ENCODE measurements at places on chromosomes 7 and 10.

GRCh38 chr7:121282129-121282528 lies 46.7 kb upstream of the WNT16 start:
- H3K27ac ChIP-seq = no peak overlapping the region
- DNase-seq = no peak
- H3K4me3 ChIP-seq = no peak overlapping the region
- no peaks in the 10 kb centered on the region for H3K4me1 ChIP-seq

- H3K27ac ChIP-seq = no peak overlapping the region
- H3K4me3 ChIP-seq = no peak overlapping the region
- H3K27me3 ChIP-seq = no peaks in the 10 kb centered on the region
- no peaks in the 10 kb centered on the region for H3K36me3 ChIP-seq
Measured at GRCh38 chr7:147013825-147014224, 897.2 kb downstream of the CNTNAP2 start.

DNA sequence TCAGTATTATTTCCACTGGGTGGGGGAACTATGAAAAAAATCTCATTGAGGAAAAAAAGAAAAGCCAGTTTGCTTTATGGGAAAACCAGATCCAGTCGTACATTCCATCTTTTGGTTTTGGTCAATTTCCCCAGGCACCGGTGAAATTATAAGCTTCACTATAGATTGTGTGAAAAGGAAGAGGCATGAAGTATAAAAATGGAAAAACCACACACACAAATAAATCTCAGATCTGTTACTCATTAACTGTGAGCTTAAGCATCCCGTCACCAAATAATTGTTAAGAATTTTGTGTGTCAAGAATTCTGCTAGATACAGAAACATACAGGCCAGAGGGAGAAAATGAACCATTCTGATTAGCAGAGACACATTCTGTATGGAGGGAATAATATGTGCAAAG lies 405.5 kb upstream of the CELF2 start:
- H3K36me3 ChIP-seq = peaks cover 3% of the 10 kb centered on the region
- H3K27me3 ChIP-seq = peaks cover 20% of the 10 kb centered on the region
- peaks cover 8% of the 10 kb centered on the region for H3K4me1 ChIP-seq

DNA sequence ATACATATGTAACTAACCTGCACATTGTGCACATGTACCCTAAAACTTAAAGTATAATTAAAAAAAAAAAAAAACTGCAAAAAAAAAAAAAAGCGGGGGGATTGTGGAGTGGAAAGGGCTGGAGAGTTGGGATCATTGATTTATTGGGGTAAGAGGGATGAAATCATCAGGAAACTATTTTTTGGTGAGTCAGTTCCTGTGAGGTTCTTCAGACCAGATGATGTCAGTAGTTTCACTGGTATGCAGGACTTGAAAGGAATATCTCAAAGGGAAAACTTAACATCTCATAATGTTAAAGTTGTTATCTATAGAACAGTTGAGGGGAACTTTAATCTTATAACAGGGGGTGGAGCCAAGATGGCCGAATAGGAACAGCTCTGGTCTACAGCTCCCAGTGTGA lies 32.6 kb upstream of the TECTB start:
- no peak for DNase-seq
- no peak overlapping the region for H3K27ac ChIP-seq
- no peak overlapping the region for H3K4me3 ChIP-seq

GRCh38 chr10:6151087-6151977 lies 51.4 kb upstream of the PFKFB3 start:
- H3K4me3 ChIP-seq = no peak overlapping the region
- H3K27me3 ChIP-seq = peaks cover 20% of the 10 kb centered on the region
- H3K27ac ChIP-seq = no peak overlapping the region
- peaks cover 11% of the 10 kb centered on the region for H3K4me1 ChIP-seq
- DNase-seq = peak; percentile 30

DNA sequence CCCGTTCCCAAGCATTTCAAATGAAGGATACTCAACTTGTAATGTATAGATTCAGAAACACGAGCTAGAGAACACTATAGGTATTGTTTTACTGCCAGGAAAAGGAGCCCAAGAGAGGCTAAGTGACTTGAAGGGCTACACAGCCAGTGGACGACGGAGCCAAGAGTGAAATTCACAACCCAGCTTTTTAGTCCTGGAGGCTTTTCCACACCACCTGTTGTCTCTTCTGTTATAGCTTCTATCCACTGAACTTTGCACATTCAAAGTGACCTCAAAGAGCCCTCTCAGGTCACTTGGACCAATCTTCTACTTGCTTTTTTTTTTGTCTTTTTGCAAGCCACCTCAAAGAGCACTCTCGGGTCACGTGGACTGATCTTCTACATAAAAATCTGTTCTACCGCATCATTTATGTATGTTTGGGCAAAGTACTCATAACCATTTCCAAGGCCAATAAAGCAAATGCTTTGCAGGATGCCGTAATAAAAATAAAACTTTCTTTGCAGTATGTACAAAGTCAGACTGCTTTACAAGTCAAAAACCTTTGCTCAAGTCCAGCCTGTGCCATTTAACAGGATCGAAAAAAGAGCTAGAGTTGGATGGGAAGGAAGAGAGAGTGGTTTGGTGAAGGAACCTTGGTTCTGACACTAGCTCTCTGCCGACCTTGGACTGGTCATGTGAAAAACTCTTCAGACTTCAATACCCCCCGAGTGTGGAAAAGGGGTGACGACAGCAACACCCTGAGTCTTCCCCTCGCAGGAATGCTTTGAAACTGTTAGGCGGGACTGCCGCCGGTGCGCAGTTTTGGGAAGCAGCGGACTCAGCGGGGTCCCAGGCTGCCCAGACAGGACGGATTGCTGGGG lies 821 bp downstream of the SLC35B4 start:
- H3K4me1 ChIP-seq = peaks cover 15% of the 10 kb centered on the region
- H3K27me3 ChIP-seq = peaks cover 4% of the 10 kb centered on the region
- peak overlapping the region; percentile 50 for H3K27ac ChIP-seq
- H3K4me3 ChIP-seq = peak overlapping the region; percentile 89
- H3K36me3 ChIP-seq = peaks cover 3% of the 10 kb centered on the region

- H3K27me3 ChIP-seq = peaks cover 8% of the 10 kb centered on the region
- no peak for DNase-seq
- peak overlapping the region; percentile 56 for H3K27ac ChIP-seq
- H3K36me3 ChIP-seq = no peaks in the 10 kb centered on the region
Measured at GRCh38 chr10:81877596-81877995, 2.6 kb downstream of the NRG3 start.

DNA sequence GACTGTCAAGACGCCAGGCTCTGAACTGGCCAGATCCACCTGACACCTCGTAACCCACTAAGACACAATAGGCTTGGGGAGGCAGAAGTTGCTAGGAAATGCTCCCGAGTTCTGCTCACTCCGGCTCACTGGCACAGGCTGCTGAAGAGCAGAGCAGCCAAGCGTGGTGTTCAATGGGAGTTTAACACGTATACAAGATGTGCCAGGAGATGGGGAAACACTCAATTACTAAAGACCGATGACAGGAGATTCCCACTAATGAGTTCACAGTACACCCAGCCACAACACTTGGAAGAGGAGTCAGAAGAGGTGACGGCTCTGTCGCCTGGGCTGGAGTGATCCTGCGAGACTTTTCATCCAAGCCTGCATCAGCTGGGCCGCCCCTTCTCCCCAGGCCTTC lies 303.4 kb downstream of the GFRA1 start:
- no peak overlapping the region for H3K4me3 ChIP-seq
- no peak overlapping the region for H3K27ac ChIP-seq
- no peak for DNase-seq
- peaks cover 31% of the 10 kb centered on the region for H3K27me3 ChIP-seq
- no peaks in the 10 kb centered on the region for H3K4me1 ChIP-seq
- H3K36me3 ChIP-seq = no peaks in the 10 kb centered on the region

- peaks cover 16% of the 10 kb centered on the region for H3K36me3 ChIP-seq
Measured at GRCh38 chr7:5439572-5440496, 16.2 kb upstream of the TNRC18 start.

- DNase-seq = no peak
- H3K36me3 ChIP-seq = peaks cover 3% of the 10 kb centered on the region
- peaks cover 15% of the 10 kb centered on the region for H3K27me3 ChIP-seq
- H3K4me1 ChIP-seq = no peaks in the 10 kb centered on the region
- H3K27ac ChIP-seq = no peak overlapping the region
Measured at GRCh38 chr7:129123510-129123857, 21.0 kb upstream of the TSPAN33 start.

GRCh38 chr10:10295537-10295936 lies 722.1 kb upstream of the CELF2 start:
- H3K4me3 ChIP-seq = no peak overlapping the region
- no peaks in the 10 kb centered on the region for H3K4me1 ChIP-seq
- H3K36me3 ChIP-seq = peaks cover 1% of the 10 kb centered on the region

GRCh38 chr10:106980495-106981451 lies 183.7 kb downstream of the SORCS1 start:
- H3K27me3 ChIP-seq = no peaks in the 10 kb centered on the region
- no peak overlapping the region for H3K4me3 ChIP-seq

GRCh38 chr10:11403116-11403515 lies 208.3 kb downstream of the USP6NL start:
- no peak overlapping the region for H3K27ac ChIP-seq
- peaks cover 14% of the 10 kb centered on the region for H3K27me3 ChIP-seq
- no peak overlapping the region for H3K4me3 ChIP-seq
- DNase-seq = no peak

GRCh38 chr10:35335133-35336083 lies 901 bp upstream of the CCNY start:
- no peaks in the 10 kb centered on the region for H3K27me3 ChIP-seq
- H3K36me3 ChIP-seq = peaks cover 6% of the 10 kb centered on the region
- DNase-seq = no peak
- peaks cover 23% of the 10 kb centered on the region for H3K4me1 ChIP-seq
- H3K4me3 ChIP-seq = peak overlapping the region; percentile 90

Measured in progenitor cell of endocrine pancreas (in vitro differentiated cells).